CD4-positive, alpha-beta T cell (primary cell): ENCODE measurements at places on chromosomes 5 and 9.
A peak's percentile ranks its signal among the peaks of the same experiment; 100 is the strongest.

- DNase-seq = no peak
Observed at GRCh38 chr9:133074111-133074651, 12.4 kb downstream of the CEL start.

- DNase-seq = peak; percentile 1
Observed at GRCh38 chr5:122902263-122902662, 56.9 kb downstream of the SNX24 start.

GRCh38 chr9:107707915-107708441, 218.4 kb upstream of the KLF4 start:
- DNase-seq = no peak

DNA sequence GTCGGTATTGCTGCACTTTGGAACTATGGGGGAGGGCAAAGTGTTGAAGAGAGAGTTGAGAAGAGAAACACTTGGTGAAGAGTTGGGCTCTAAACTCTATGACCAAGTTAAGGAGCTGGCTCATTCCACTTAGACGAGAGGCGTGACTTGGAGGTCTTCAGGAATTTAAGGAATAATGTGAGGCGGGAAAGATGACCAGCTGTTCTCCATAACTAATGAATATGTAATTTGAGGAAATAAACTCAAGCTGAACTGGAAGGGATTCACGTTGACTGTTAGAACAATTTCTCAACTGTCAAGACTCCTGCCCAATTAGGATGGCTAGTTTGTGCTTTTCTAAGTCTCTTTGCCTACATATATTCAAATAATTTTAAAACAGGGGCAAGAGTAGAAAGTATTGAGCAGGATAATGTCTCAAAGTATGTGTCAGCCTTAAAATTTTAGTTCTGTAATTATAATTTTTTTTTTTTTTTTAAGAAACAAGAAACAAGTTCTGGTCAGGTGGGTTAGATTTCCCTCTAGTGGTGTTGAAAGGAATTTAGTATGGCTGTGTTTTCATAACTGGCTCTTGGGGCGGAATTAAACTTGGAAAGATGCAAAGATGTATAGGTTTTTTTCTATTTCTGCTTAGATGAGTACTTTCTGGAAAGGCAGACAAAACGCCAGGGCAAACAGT, 33.4 kb downstream of the TMEM252 start:
- DNase-seq = no peak

DNA sequence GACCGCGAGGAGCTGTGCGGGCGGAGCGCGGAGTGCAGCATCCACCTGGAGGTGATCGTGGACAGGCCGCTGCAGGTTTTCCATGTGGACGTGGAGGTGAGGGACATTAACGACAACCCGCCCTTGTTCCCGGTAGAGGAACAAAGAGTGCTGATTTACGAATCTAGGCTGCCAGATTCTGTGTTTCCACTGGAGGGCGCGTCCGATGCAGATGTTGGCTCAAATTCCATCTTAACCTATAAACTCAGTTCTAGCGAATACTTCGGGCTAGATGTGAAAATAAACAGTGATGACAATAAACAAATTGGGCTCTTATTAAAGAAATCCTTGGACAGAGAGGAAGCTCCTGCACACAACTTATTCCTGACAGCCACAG, 590 bp downstream of the PCDHA6 start:
- DNase-seq = no peak

GRCh38 chr9:89661391-89661949, 56.7 kb downstream of the GADD45G start:
- no peak for DNase-seq

- DNase-seq = no peak
Observed at GRCh38 chr9:8429157-8429556, 629.6 kb upstream of the DMAC1 start.

DNA sequence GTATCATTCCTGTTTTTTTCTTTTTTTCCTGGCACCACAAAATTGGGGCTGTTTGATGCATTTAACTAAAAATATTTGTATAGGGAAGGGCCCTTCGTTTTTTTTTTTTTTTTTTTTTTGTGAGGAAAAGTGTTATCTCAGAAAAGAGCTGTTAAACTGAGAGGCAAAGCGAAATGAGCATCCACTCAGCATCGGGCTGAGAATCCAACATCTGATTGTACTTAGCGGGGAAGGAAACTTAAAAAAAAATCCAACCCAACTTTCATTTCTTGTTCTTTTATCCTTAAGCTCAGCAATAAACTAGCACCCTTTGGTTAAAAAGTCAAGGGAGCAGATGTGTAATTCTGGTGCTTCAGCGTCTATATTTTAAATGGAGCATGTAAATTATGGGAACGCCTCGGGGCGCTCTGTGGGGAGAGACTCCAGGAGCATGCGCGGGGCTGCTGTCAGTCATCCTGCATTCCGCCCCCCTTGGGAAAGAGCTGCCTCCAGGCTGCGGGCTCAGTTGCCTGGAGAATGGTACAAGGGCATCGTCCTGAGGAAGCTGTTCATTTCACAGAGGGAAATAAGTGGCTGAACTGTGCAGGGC, 33.3 kb downstream of the DMRT2 start:
- DNase-seq = no peak

DNA sequence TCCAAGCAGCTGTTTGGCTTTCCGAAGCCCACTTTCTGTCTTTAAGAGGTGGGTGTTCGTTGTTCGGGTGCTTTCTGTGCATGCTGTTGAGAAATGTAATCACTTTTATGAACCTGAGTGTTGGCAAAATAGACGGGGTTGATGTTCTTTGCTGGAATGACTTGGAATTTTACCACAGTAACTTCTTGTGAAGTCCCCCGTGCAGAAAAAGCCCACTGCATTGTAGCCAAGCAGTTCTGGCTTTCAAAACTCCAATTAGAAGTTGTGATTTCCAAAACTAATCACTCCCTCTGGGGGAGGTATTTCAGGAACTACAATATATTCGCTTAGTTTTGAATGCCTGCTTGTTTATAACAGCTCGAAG, 111.1 kb downstream of the PAM start:
- DNase-seq = no peak

DNA sequence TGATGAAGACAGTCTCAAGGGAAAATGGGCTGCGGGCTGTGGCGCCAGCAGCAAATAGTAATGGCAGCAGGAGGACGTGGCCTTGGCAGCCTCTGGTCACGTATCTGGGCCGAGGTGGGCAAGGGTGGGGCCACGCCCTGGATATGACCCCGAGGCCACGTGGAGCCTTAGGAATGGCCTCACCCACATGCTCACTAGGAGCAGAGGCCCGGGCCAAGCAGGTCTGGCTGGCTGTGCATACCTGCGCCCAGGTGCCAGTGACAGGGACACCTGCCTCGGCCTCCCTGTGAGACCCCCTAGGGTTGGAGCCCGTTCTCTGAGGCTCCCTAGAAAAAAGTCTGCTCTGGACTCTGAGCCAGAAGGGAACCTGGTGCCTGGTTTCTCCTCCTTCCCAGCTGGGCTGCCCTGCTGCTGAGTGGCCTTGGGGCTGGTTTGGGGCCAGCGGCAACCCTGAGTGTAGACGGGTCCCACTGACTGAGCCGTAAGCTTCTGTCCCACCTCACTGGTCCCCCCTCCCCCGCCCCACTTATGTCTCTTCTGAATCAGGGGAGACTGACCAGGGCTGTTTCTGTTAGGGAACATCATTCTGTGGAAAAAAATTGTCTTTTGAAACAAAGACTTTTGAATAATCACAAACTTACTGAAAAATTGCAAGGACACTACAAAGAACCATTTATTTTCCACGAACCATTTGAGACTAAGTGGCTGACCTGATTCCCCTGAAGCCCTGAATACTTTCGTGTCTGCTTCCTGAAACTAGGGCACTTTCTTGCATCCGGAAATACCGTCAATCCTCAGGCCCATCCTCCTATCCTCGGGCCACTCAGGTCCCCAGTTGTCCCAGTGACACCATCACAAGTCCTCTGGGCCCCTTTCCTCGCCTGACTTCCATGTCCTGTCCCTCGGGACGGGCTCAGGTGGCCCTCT, 60.8 kb downstream of the WNK2 start:
- no peak for DNase-seq

- DNase-seq = no peak
Observed at GRCh38 chr5:72242796-72243475, 77.1 kb downstream of the MRPS27 start.

DNA sequence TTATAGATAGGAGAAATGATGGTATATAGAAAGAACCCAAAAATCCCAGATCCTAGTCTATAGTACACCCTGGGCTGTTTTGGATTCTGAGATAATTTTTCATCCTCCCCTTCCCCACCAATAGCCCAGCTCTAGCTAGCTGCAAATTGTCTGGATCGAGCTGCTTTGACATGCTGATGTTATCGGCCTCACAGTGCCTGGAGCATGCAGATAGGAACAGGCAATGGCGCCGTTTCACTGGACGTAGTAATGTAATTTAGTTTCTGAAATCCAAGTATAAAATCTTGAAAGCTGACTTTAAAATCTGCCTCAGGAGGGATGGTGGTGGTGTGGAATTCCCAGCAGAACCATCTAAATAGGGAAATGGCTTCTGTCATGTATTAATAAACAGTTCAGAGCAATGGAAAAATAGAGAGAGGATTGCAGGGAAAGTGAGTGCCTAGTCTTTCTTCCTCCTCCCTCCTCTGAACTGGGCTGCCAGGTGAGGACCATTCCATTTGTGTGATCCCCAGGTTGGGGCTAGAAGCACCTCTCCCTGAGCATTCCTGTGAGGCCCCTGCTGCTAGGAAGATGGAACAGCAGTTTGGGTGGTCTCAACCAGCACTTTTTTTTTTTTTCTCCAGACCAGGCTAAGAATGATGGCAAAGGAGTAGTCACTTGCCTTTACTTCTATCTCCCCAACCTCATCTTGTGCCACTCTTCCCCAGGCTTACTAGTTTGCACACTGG, 31.9 kb downstream of the FAM219A start:
- no peak for DNase-seq

GRCh38 chr5:96463091-96463490, 30.0 kb upstream of the PCSK1 start:
- DNase-seq = no peak

DNA sequence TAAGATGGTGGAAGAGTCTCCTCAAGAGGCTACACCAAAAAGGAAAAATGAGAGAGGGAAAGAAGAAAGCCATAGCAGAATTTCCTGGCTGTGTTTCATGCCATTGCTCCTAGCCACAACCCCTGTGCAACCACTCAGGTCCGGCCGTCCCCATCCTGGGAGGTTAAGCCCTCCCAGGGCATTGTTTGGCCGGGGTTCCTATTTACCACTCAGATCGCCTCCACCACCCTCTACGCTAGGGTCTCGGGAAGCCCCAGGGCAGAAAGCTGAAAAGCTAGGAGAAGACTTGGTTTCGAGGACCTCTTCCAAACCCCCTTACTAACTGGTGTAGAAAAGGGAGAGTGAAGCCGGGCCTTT, 715 bp downstream of the RC3H2 start:
- DNase-seq = no peak

DNA sequence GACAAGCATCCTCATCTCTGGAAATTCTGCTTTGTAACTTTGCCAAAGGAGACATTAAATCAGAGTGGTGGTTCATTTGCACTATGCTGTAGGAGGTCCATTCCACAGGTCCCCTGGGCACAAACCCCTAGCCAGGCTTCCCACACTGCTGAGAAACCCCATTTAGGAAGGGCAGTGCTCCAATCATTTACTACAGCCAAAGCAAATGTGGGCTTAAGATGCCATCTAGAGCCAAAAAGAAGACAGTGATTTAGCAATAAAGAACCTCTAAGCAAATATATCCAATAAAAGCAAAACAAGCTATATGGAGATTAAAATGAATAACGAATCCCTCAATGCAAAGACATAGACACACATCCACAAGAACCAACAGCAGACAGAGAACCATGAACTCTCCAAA, 129.0 kb upstream of the ALDH1B1 start:
- DNase-seq = no peak
